SK-N-SH (cell line): ENCODE measurements at places on chromosomes 7 and 10. TPM values are rescaled to one million over a fixed set of nuclear protein-coding genes. Genes with fewer than 3 reads are reported as not detected.

GRCh38 chr10:100019787-100020141 lies 10.0 kb upstream of the DNMBP start:
- DNase-seq: no peak
- no peak overlapping the region for H3K27ac ChIP-seq
- peaks cover 5% of the 10 kb centered on the region; the same call in 1 of the 2 replicates for H3K4me1 ChIP-seq
- no peaks in the 10 kb centered on the region for H3K36me3 ChIP-seq
- no peaks in the 10 kb centered on the region for H3K27me3 ChIP-seq

- H3K4me3 ChIP-seq: no peak overlapping the region
- no peak overlapping the region for H3K27ac ChIP-seq
- H3K27me3 ChIP-seq: no peaks in the 10 kb centered on the region
- no peaks in the 10 kb centered on the region for H3K36me3 ChIP-seq
- no peaks in the 10 kb centered on the region for H3K4me1 ChIP-seq
Measured at GRCh38 chr10:5628451-5629302, 37.7 kb downstream of the ASB13 start.

DNA sequence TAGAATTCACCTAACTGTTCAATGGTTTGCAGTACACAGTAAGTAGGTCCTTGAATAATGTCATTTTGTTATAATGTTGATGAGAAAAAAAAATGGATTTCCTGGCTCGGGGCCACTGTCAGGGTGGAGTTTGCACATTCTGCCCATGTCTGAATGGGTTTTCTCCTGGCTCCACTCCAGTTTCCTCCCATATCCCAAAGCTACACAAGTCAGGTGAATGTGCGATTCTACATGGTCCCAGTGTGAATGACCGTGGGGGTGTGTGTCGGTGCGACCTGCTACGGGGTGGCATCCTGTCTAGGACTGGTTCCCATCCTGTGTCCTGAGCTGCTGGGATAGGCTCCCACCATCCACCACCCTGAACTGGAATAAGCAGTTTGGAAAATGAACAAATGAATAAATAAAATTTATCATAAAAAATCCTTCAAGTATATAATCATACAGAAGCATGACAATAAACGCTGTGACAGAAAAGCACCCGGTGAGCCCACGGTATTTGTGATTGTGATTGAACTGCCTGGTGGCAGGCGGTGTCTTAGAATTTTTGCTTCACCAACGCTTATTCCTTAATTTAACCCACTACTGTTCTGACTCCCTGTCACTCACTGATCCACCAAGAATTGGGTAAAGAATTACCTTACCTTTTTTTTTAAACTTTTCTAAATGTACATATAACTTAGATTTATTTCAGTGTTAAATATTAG lies 114.1 kb downstream of the ICA1 start:
- no peak overlapping the region for H3K4me3 ChIP-seq
- H3K4me1 ChIP-seq: no peaks in the 10 kb centered on the region
- no peaks in the 10 kb centered on the region for H3K27me3 ChIP-seq
- no peak overlapping the region for H3K27ac ChIP-seq

- no peaks in the 10 kb centered on the region for H3K4me1 ChIP-seq
- H3K27me3 ChIP-seq: no peaks in the 10 kb centered on the region
- H3K36me3 ChIP-seq: no peaks in the 10 kb centered on the region
- no peak overlapping the region for H3K4me3 ChIP-seq
- no peak overlapping the region for H3K27ac ChIP-seq
- DNase-seq: no peak
Measured at GRCh38 chr10:49661140-49661856, 18.2 kb upstream of the C10orf53 start.

DNA sequence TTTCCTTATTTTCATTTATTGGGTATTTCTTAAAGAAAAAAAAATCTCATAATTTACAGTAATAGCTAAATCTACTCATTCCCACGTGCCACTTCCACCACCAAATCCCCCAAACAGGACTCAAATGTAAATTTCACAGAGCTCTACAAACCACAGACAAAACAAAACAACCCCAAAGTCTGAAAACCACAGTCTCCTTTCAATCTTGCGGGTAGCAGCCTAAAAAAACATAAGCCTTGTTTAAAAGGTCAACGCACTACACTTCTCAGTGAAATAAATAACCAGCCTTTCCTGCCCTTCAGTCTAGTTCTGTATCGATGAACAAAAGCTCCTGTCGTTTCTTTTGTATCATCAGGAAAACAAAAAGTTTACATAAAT lies 121.8 kb upstream of the AFAP1L2 start:
- no peak for DNase-seq
- H3K27me3 ChIP-seq: no peaks in the 10 kb centered on the region
- H3K36me3 ChIP-seq: no peaks in the 10 kb centered on the region
- H3K4me1 ChIP-seq: peaks cover 22% of the 10 kb centered on the region

DNA sequence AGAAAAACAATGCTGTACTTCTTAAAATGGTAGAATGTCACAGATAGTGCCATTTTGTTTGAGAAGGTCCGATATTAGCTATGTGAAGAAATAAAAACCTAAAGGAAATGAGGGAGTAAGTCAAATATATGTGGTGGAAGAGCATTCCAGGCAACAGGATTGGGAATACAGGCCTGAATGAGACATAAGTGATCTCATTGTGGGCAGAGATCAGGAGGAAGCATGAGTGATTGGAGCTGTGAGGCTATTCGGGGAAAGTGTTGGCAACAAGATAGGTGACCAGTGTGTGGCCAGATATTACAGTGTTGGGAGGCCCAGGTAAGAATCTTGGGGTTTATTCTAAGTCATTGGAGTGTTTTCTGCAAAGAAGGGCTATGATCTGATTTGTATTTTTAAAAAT lies 41.3 kb upstream of the AGMO start:
- no peak overlapping the region for H3K4me3 ChIP-seq
- no peaks in the 10 kb centered on the region; the same call in none of the 2 replicates for H3K4me1 ChIP-seq
- no peak overlapping the region for H3K27ac ChIP-seq
- no peaks in the 10 kb centered on the region for H3K27me3 ChIP-seq
- no peaks in the 10 kb centered on the region for H3K36me3 ChIP-seq

- H3K27me3 ChIP-seq: no peaks in the 10 kb centered on the region
- H3K4me3 ChIP-seq: no peak overlapping the region
- DNase-seq: no peak
- H3K27ac ChIP-seq: no peak overlapping the region
Measured at GRCh38 chr7:11957956-11958355, 126.0 kb upstream of the THSD7A start.

DNA sequence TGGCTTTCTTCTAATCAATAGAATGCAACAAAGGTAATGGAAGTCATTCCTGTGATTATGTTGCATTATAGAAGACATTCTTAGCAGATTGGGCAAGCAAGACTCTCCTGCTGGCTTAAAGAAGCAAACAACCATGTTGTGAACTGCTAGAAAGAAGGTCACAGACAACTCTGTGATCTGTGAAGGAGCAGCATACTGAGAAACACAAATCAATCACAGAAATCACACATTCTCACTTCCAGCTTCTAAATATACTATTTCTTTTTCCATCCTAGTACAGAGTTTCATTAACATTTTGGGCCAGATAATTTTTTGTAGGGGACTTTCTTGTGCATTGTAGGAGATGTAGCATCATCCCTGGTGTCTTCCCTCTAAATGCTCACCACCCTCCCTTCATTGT lies 28.0 kb upstream of the PALS2 start:
- H3K27ac ChIP-seq: no peak overlapping the region
- H3K36me3 ChIP-seq: no peaks in the 10 kb centered on the region
- no peaks in the 10 kb centered on the region; the same call in none of the 2 replicates for H3K4me1 ChIP-seq
- DNase-seq: no peak
- H3K27me3 ChIP-seq: no peaks in the 10 kb centered on the region

DNA sequence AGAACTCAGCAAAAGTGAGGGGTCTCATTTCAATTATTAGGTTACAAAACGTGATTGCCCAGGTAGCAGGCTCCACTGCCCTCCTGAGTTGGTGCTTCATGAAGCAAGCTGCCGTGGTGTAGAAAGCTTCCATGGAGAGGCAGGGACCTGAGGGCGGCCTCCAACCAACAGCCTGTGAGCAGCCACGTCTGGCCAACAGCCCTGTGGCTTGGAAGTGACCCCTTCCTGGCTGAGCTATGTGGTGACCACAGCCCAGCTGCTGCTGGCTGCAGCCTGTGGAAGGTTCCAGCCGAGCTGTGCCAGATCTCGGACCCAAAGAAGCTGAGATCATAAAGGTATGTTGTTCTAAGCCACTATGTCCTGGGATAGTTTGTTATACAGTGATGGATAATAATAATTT lies 122.5 kb upstream of the KLF6 start:
- H3K4me1 ChIP-seq: no peaks in the 10 kb centered on the region; the same call in 1 of the 2 replicates
- no peaks in the 10 kb centered on the region for H3K36me3 ChIP-seq
- no peaks in the 10 kb centered on the region for H3K27me3 ChIP-seq
- no peak for DNase-seq

- no peaks in the 10 kb centered on the region for H3K27me3 ChIP-seq
- DNase-seq: no peak
- H3K36me3 ChIP-seq: peaks cover 6% of the 10 kb centered on the region; the same call in 1 of the 2 replicates
- H3K4me1 ChIP-seq: no peaks in the 10 kb centered on the region
- H3K4me3 ChIP-seq: no peak overlapping the region
- no peak overlapping the region for H3K27ac ChIP-seq
Measured at GRCh38 chr10:124614003-124614659, 130.0 kb downstream of the FAM53B start.

DNA sequence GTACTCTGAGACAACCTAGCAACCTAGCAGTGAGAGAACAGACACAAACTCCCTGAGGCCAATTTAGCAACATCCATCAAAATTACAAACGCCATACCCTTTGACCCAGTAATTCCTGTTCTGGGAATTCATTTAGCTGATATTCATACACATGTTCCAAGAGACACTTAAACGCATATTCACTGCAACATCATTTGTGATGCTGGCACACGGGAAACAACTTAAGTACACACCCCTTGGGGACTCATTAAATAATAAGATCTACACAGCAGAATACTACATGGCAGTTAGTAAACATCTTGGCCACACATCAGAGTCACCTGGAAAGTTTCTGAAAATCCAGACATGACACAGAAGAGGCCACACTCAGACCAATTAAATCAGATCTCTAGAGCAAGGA lies 17.6 kb downstream of the NUDCD3 start:
- H3K4me3 ChIP-seq: no peak overlapping the region
- H3K36me3 ChIP-seq: peaks cover 78% of the 10 kb centered on the region
- H3K27ac ChIP-seq: no peak overlapping the region; the same call in 1 of the 2 replicates
- no peaks in the 10 kb centered on the region for H3K27me3 ChIP-seq

GRCh38 chr10:67259319-67259929 lies 333.6 kb downstream of the LRRTM3 start:
- DNase-seq: no peak
- no peak overlapping the region for H3K27ac ChIP-seq
- H3K4me1 ChIP-seq: no peaks in the 10 kb centered on the region
- H3K4me3 ChIP-seq: no peak overlapping the region
- no peaks in the 10 kb centered on the region for H3K36me3 ChIP-seq

- DNase-seq: peak; percentile 81
- no peaks in the 10 kb centered on the region for H3K27me3 ChIP-seq
- H3K36me3 ChIP-seq: no peaks in the 10 kb centered on the region
- H3K27ac ChIP-seq: no peak overlapping the region
- H3K4me1 ChIP-seq: peaks cover 12% of the 10 kb centered on the region
Measured at GRCh38 chr10:3672220-3672619, 112.8 kb downstream of the KLF6 start.

DNA sequence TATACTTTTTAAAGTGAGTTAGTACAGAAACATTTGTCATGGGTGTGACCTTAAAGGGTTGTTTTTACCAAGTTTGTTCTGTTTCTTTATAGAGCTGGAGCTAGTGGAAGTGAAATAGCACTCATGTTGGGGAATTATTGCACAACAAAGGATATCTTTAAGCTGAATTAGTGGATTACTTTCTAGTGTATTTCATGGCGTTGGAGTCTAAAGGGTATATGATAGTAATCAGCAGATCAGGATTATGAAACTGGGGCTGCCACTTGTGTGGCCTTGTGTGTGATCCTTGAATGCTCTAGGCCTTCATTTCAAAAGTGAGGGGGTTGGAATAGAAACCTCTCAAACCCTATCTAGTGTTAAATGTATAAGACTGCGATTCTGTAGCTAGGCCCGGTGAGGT lies 123.6 kb downstream of the LYZL1 start:
- no peak overlapping the region for H3K27ac ChIP-seq
- DNase-seq: no peak
- H3K27me3 ChIP-seq: no peaks in the 10 kb centered on the region
- peaks cover 13% of the 10 kb centered on the region for H3K4me1 ChIP-seq

DNA sequence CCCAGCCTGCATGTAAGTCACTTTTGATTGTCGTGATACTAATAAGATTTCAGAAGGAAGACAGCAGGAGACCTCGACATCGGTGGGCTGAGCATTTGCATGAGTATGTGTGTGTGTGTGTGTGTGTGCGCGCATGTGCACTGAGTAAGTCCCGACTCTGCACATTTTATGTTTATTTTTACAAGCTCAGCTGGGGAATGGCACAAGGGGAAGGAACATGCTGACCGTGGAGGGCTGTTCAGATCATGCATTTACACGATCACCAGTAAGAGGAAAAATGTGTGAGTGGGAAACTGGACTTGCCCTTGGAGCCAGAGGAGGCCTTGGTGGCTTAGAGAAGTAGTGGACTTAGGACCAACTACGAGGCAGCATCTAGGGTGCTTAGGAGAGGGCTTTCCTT lies 41.3 kb downstream of the IL2RA start:
- no peak for DNase-seq
- no peaks in the 10 kb centered on the region for H3K4me1 ChIP-seq
- H3K27me3 ChIP-seq: peaks cover 5% of the 10 kb centered on the region; the same call in 1 of the 2 replicates
- H3K27ac ChIP-seq: no peak overlapping the region
- no peaks in the 10 kb centered on the region for H3K36me3 ChIP-seq
- H3K4me3 ChIP-seq: no peak overlapping the region

- DNase-seq: no peak
- no peak overlapping the region for H3K4me3 ChIP-seq
- peaks cover 7% of the 10 kb centered on the region; the same call in 1 of the 2 replicates for H3K27me3 ChIP-seq
- no peak overlapping the region for H3K27ac ChIP-seq
- H3K36me3 ChIP-seq: no peaks in the 10 kb centered on the region
Measured at GRCh38 chr10:93138113-93138870, 64.6 kb downstream of the CYP26A1 start.

PPP1R3C gene
- 9.0 and 11.5 TPM in 2 replicates for polyA plus RNA-seq

LLCFC1 gene
- polyA plus RNA-seq: not detected in 2 replicates

WDFY4 gene
- polyA plus RNA-seq: not detected in 2 replicates

PWWP2B gene
- polyA plus RNA-seq: 2.0 and 2.4 TPM in 2 replicates

NCAPG2 gene
- polyA plus RNA-seq: 25.0 and 27.6 TPM in 2 replicates

SPDYE6 gene
- polyA plus RNA-seq: not detected in 2 replicates

IMMP2L gene
- polyA plus RNA-seq: 10.7 and 13.8 TPM in 2 replicates
